AG10803 (cell line): ENCODE measurements at places on chromosomes 6 and 20.
A peak's percentile ranks its signal among the peaks of the same experiment; 100 is the strongest.

DNA sequence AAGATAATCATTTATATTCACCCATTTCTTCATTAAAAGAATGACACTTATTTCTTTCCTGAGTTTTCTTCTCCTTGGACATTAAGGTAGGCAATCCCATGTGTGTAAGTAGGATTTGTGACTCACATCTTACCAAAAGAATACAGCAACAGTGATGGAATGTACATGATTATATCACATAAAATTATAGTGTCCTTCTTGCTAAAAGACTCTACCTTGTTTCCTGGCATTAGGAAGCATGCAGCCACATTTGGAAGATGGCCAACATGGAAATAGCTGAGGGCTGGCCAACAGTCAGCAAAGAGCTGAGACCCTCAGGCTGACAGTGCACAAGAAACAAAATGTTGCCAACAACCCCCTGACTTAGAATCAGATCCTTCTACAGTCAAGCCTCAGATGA, 327.9 kb upstream of the MARCKS start:
- peak; percentile 34 for DNase-seq

GRCh38 chr6:151835396-151835795, 27.9 kb downstream of the ESR1 start:
- no peak for DNase-seq

GRCh38 chr6:144797881-144798589, 512.9 kb downstream of the UTRN start:
- DNase-seq, result peak; percentile 91

DNA sequence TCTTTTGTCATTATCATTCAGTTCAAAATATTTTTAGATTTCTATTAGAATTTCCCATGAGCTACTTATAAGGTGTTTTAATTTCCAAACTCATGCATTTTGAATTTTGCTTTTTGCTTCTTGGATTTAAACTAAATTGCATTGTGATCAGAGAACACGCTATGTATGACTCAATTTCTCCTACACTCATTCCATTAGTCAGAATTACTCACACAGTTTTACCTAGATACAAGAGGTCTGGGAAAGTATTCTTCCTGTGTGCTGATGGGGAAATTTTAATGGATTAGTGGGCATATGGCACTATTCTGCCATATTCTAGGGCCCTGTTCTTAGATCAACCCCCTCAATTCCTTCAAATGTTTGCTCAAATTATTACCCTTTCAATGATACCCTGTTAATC, 49.9 kb upstream of the BMP5 start:
- DNase-seq, result peak; percentile 48

GRCh38 chr20:11221046-11221445, 547.2 kb upstream of the JAG1 start:
- peak; percentile 25 for DNase-seq

DNA sequence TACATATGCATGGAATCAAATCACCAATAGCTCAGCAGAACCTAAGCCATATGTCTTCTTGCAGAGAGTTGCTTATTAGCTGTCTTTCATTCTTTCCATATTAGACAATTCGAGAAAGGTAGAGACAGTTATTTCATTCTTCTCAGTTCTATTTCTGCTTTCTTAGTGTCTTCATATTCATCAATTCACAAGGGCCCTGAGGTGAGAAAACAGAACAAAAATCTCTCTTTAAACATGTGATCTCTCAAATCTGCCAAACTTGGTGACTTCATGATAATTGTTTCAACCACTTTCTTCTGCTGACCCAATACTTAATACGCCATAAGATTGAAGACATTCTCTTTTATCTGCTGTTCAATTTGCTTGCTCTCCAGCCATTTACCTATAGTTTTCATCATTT, 229.7 kb upstream of the MARCKS start:
- DNase-seq, result no peak

DNA sequence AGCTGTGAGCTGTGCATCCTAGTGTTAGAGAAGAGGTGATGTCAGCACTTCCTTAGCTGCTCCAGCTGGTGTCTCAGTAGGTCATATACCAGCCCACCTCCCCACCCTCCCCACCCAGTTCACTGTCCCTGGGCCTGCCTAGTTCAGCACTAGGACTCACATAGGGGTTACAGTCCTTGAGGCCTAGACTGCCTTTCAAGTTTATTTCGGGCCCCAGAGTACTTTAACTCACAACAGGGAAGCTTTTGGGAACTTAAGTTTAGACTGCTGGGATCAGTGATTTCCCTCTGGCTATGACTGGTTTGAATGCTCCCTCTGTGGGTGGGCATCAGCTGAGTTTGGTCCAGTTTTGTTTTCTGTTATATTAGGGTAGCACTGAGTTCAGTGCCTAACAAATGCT, 139.2 kb upstream of the MMS22L start:
- no peak for DNase-seq

DNA sequence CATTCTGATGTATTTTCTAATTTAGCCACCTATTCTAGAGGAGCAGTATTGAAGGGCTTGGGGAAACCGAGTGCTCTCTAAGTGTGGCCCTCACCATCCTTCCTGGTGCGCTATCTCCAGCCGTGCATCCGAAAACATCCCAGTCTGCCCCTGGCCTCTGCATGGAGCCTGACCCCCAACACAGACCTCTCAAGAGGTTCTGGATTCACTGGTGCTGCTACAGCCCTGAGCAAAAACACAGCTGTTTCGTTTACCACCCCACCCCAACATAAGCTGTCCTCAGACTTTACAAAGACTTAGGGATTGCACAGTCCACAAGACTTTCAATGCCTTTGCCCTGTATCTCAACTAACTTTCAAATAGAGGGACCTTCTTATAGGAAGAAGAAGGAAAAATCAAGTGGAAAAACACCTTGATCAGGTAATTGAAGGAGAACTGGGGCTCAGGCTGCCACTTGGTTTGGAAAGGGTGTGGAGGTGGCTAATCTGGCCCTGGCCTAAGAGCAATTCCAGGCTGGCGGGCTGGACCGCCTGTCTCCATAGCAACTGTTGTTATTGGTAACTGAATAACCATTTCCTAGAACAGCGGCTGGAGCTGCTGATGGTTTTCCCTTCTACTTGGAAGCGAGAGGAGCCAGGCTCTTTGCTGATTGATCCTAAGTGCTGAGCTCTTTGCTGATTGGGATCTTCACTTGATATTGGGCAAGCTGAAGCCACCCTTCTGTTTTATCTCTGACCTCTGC, 90.2 kb upstream of the TOX2 start:
- peak; percentile 26 for DNase-seq

DNA sequence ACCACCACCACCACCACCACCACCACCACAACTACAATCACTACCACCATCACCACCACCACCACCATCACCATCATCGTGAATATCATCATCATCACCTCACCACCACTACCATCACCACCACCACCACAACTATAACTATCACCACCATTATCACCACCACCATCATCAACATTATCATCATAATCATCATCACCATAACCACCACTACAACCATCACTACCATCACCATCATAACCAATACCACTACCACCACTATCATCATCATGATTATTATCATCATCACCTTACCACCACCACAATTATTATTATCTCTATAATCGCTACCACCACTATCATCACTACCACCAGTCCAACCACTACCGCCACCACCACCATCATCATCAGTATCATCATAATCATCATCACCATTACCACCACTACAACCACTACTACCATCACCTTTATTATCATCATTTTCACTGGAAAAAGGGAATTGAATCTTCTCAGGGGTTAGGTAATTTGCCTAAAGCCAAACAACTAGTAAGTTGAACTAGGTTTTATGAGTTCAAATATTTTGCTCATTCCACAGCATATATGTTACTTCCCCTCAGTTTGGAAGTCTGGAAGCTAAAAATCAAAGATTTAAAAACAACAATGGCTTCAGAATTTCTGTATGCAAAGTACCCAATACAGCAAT, 8.3 kb downstream of the RIPOR2 start:
- DNase-seq, result no peak

GRCh38 chr20:38094373-38094891, 60.9 kb downstream of the RPRD1B start:
- peak; percentile 83 for DNase-seq

- DNase-seq, result no peak
Measured at GRCh38 chr20:60579941-60580515, 621.8 kb downstream of the CDH26 start.

- peak; percentile 55 for DNase-seq
Measured at GRCh38 chr6:4637691-4638433, 138.3 kb upstream of the CDYL start.

DNA sequence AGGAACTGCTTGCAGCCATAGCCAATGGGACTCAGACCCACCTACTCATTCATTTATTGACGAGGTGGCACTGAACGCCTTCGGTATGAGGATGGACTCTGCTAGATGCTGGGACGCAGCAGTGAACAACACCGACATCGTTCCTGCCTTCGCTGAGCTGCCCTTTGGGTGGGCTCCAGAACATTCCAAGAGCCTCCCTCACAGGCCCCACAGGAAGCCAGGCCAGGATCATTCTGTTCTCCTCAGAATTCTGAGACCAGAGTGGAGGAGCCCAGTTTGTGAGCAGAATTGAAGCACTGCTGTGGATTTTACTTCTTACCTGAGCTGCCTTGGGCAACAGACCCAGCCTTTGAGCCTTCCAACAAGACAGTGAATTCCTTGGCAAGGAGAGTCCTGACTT, 82.1 kb downstream of the KCNB1 start:
- DNase-seq, result peak; percentile 36

DNA sequence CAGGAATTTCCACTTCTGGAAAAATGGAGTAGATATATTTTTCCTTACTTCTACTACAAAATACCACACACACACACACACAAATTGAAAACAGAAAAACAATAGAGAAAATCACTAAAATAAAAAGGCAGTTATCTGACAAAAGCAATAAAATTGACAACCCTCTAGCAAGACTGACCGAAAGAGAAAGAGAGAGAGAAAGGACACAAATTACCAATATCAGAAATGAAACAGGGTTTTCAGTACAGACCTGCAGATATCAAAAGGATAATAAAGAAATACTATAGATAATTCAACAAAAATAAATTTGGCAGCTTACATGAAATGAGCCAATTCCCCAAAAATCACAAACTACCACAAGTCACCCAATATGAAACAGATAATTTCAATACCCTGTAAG, 104.7 kb downstream of the OPRM1 start:
- no peak for DNase-seq

GRCh38 chr6:148374040-148374774, 31.6 kb downstream of the SASH1 start:
- DNase-seq, result no peak

GRCh38 chr6:62345446-62345845, 59.4 kb upstream of the KHDRBS2 start:
- no peak for DNase-seq

DNA sequence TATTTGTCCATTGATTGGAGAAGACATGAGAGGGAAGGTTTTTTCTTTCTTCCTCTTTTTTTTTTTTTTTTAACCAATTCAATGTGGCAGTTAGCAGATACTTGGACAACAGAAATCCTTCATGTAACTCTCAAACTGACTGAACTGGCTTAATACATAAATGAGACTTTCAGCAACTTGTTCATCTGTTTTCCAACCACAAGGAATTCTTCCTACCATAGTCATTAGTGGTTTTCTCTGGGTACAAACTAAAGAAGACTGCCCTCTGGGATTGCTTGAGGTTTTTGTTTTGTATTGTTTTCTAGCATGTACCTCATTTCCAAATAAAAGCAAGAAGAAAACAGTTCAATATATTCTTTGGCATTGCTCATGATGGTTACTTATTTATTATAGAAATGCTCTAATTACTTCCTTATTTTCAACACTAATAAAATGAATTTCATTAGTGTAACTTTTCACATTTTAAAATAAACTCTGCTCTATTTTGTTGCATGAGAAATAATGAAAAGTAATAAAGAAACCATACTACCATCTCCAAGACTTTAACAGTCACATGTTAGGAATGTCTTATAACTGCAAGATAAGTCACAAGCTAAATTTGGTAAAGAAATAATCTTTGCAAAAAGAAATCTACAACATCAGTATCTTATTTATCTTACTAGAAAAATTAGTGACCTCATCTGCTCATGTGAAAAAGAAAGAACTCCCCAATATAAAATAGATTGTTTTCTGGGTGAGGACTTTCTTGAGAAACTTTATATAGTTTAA, 52.0 kb downstream of the ME1 start:
- peak; percentile 88 for DNase-seq

GRCh38 chr20:47438464-47439381, 63.0 kb upstream of the NCOA3 start:
- no peak for DNase-seq

- DNase-seq, result no peak
Measured at GRCh38 chr6:116518621-116519368, 7.4 kb downstream of the CALHM5 start.

- DNase-seq, result no peak
Measured at GRCh38 chr20:16451982-16452381, 121.3 kb downstream of the KIF16B start.

DNA sequence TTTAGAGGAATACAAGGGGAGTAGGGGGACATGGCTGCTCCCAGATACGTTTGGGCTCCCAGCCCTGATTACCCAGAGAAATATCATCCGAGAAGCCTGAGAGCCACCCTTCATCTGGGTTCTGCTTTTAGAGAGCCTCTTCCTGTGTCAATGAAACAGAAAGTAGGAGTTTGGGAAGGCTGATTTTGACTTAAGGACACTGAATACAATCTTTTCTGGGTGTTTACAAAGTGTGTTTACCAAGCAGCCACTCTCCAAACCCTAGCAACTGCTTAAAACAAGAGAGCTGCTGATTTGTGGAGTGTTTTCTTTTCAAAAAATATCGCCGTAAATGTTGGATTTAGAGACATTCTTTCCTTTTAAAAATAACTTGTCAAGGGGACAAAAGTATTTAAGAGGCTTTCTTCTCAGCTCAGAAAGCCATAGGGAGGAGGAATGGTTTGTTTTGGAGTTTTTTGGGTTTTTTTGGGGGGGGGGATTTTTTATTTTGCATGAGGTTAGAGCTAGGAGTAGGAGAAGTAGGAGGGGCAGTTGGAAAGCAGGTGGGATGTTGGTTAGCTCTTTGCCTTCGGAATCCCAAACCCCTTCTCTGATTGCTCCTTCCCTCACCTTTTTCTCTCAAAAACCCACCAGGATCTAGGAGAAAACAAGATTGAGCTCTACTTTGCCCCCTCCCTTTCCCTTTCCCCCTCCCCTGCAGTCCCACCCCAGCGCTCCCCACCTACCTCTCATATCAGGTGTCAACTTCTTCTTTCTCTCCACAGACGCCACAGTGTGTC, 12.4 kb downstream of the MAFB start:
- no peak for DNase-seq

DNA sequence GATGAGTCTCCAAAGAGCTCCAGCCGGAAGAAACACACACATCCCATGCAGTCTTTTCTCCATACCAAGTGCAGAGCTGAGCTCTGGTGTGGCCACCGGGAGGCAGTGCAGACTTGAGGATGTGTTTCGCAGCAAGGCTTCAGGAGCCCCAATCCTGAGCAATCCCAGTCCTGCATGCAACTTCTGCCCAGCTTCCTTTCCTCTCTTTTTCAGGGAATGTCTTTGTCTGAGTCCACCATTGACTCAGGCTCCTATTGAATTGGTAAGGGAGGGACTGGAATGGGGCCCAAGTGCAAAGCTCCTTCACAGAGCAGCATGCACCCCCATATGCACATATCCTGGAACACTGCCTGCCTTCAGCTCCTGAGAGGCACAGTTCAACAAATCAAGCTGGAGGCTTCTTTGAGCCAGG, 50.5 kb upstream of the ASIP start:
- DNase-seq, result peak; percentile 89

- no peak for DNase-seq
Measured at GRCh38 chr20:32395066-32395465, 36.9 kb downstream of the ASXL1 start.
